Stimulated activated CD4-positive, alpha-beta T cell treated with anti-CD3 and anti-CD28 coated beads, TNF-alpha, amount 100 ng/mL, for 4 hours (primary cell): ENCODE measurements at places on chromosomes 3 and 15.

DNA sequence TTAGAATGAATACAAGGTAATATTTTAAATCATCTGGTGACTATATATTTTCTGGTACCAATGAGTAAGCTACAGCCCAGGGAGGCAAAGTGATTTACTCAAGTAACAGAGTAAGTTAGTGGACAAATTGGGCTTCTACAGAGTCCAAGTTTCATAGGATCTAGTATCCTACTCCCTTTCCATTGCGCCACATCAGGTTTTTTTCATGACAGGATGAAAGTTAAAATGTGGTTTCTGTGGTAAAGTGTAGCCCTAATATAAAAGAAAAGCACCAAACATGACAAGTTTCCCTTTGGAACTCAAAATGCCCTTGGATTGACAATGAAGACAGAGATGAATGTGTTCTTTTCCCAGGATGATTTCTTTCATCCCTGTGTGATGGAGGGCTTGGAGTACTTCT, 350.8 kb upstream of the ZNF385D start:
- no peak for DNase-seq

DNA sequence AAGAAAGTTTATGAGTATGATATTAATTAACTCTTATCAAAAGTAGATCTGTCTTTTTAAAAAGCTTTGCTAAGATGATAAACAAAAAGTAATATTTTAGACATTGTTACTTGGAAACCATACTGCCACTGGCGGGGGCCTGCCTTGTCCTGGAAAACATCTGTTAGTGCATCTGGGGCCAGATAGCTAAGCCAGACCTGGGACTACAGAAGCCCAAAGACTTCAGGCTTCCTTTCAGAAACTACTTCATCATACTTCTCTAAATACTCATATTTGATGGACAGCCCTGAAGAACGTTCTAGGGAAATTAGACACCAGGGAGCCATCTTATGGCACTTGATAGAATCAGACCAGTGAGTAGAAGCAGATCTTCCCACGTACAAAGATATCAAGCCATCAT, 795.4 kb upstream of the SEMA6D start:
- DNase-seq = no peak

- no peak for DNase-seq
Measured at GRCh38 chr15:82739086-82739485, 29.4 kb upstream of the AP3B2 start.

DNA sequence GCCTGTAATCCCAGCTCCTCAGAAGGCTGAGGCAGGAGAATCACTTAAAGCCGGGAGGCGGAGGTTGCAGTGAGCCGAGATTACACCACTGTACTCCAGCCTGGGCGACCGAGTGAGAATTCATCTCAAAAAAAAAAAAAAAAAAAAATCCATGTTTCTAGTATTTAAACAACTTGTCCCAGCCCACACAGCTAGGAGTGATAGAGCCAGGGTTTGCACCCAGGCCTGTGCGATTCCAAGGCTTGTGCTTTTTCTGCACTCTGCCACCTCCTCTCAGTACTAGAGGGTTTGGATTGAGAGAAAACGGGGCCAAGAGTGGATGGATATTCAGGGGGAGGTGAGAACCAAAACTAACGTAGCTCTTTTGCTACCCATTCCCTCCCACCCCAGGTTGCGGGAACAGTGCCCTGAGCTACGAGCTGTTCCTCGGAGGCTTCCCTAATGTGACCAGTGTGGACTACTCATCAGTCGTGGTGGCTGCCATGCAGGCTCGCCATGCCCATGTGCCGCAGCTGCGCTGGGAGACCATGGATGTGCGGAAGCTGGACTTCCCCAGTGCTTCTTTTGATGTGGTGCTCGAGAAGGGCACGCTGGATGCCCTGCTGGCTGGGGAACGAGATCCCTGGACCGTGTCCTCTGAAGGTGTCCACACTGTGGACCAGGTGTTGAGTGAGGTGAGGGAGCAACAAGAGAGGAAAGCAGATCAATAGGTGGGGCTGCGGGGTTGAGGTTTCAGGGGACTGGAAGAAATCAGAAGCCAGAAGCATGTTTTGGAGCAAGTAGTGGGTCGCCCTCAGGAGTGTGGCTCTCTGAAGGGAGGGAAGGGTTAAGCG, 4.1 kb downstream of the CAMK2N2 start:
- DNase-seq = no peak

DNA sequence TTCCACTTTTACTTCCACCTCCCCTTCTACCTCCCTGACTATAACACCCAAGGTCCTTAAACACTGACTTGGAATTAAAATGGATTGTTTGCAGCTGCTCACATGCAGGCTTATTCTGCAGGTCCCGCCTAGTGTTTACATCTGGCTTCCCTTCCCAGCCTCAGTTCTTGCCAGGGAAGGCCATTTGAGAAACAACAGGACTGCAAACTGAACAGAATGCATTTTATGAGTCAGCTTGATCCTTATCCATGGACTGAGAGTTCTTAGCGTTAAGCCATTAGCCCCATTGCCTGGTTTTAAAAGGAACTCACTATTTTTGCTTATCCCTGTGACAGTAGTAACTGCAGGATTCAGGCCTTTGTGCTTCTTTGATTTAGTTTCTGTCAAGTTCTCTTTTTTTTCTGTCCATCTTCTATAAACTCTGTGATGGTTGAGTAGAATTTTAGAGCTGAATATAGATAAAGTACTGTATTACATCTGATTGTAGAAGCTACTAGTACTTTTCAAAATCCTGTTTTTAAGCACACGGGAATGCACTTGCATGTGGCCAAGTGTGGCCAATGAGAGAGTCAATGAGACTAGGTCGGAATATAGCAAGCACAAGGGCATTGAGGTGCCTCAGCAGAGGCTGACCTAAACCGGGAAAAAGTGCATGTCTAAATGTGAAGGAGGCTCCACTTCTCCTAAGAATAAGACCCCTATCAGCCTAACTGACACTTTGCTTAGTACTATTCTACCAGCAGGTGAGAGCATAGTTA, 106.4 kb downstream of the TUSC7 start:
- DNase-seq = no peak

DNA sequence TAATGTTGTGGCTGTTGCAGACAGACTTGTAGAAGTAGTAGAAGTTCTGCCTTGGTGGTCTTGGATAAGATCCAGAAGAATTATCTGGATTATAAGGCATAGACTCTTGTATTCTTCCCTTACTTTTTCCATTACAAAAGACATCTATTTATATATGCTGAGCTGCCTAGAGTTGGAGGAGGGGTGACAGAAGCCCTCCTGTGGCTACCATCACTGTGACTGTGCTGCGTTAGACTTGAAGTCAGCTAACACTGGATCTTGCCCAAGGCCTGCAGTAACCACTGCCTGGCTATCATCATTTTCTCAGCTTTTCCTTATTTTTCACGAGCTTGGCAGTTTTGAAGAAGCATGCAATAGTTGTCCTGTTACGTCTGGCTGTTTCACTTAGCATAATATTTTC, 684.8 kb upstream of the BCHE start:
- no peak for DNase-seq

DNA sequence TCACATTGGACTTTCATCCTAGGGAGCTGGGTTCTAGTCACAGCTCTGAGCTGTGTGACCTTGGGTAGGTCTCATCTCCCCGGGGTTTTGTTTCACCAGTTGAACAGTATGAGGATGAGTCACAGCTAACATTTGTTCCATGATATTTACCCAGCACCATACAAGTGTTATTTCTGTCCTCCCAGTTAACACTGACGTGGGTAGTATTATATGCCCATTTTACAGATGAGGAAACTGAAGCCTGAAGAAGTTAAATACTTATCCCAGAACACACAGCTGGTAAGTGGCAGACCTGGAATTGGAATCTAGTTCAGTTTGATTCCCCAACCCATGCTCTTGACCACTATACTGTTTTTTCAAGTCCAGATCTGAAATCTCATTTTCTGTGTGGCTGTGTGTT, 908 bp upstream of the RARB start:
- DNase-seq = no peak

DNA sequence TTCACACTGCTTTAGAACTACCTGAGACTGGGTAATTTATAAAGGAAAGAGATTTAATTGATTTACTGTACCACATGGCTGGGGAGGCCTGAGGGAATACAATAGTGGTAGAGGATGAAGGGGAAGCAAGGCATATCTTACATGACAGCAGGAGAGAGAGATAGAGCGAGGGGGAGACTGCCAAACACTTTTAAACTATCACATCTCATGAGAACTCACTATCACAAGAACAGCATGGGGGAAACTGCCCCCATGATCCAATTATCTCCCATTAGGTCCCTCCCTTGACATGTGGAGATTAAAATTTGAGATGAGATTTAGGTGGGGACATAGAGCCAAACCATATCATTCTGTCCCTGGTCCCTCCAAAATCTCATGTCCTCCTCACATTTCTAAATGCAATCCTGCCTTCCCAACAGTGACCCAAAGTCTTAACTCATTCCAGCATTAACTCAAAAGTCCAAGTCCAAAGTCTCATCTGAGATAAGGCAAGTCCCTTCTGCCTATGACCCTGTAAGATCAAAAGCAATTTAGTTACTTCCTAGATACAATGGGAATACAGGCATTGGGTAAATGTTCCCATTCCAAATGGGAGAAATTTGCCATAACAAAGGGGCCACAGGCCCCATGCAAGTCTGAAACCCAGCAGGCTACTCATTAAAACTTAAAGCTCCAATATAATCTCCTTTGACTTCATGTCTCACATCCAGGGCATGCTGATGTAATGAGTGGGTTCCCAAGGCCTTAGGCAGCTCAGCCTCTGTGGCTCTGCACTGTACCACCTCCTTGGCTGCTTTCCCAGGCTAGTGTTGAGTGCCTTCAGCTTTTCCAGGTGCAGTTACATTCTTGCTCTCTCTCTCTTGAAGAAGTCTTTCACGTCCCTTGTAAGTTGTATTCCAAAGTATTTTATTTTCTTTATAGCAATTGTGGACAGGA, 481.7 kb upstream of the TGFBR2 start:
- DNase-seq = no peak

GRCh38 chr3:158864492-158864891, 62.6 kb downstream of the MFSD1 start:
- DNase-seq = no peak

- no peak for DNase-seq
Measured at GRCh38 chr15:62564886-62565633, 400.0 kb upstream of the C2CD4B start.

DNA sequence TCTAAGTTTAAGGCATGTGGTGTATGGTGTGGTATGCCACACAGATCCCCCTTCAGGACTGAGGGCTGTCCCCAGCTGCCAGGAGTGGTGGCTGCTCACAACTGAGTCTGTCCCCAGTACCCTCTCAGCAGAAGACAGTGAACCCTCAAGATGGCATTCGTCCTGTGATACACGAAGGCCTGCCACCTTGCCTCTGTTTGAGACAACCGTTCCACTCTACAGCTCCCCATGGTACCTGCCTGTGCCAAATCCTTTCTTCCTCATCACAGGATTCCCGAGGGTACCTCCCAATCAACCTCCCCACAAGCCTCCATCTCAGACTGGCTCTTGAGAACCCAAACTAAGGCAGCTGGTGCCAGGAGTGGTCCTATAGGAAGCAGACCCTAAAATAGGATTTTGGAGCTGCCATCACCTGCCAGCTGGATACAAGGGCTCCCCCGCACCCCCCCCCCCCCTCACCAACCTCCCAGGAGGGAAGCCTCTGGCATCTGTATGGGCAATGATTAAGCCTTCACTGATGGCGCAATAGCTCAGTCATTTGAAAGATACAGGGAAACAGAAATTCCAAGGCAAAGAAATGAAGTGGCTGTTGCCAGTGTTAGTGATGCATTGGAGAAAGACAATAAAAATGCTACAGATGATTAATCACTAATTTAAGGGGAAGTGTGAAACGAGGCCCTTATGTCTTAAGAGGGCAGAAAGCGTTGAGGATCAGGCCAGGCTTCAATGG, 230.0 kb upstream of the LYSMD4 start:
- DNase-seq = no peak

- DNase-seq = no peak
Measured at GRCh38 chr3:98027085-98027446, 8.0 kb downstream of the GABRR3 start.

DNA sequence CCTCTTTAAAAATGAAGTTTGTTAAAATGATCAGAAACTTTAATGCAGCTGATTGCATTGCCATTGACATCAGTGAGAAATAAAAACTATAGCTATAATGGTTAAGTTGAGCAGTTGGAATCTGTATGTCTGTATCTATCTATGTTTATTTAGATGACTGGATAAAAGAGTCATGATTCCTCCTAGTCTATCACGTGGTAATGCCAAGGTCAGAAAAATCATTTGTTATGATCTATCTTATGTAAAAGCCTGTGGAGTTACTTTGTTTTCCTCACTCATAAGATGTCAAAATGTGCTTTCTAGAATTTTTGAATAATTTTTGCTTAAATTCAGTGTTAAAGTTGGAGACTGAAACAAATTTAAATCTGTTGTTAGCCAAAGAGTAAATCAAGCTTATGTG, 63.3 kb downstream of the MBNL1 start:
- DNase-seq = no peak

- DNase-seq = no peak
Measured at GRCh38 chr3:31232055-31233025, 300.4 kb upstream of the STT3B start.
